Neural crest cell (in vitro differentiated cells): ENCODE measurements at places on chromosomes 1 and 21. TPM values are rescaled to one million over a fixed set of nuclear protein-coding genes. Genes with fewer than 3 reads are reported as not detected.

The TNFRSF14 gene
- 0.61 TPM in 2 replicates for total RNA-seq

The KCNJ9 gene
- total RNA-seq: 0.11 and 0.19 TPM in 2 replicates

The OR2L5 gene
- total RNA-seq: not detected in 2 replicates

DNA sequence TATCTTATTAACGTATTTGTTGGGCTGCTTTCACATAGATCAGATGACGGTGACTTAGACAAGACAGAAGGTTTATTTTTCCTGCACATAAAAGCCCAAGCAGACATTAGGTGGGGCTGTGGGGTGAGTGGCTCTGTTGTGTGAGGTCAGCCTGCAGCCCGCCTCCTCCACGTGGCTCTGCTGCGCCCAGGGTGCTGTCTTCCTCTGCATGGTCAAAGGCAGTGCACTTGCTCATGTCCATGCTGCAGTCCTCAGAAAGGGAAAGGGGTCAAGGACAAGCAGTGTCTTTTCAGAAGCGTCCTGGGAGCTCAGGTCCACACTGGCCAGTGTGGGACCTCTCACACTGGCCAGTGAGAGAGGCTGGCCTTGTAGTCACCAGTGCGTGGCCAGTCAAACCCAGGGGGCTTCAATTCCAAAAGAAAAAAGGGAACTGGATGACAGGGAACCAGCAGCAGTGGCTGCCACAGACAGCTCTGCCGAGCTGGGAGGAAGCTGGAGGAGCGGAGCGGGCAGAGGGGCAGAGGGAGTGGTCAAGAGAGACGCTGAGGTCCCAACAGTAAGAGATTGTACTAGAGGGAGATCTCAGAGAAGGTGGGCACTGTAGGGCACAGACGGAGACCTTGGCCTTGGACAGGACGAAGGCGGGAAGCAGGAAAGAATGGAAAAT, 35.9 kb upstream of the SLC45A1 start:
- DNase-seq: no peak

- no peak for DNase-seq
Measured at GRCh38 chr1:109942434-109942833, 31.8 kb downstream of the CSF1 start.

- no peak for DNase-seq
Measured at GRCh38 chr1:187715483-187715882, 886.7 kb downstream of the PLA2G4A start.

- DNase-seq: no peak
Measured at GRCh38 chr1:31674626-31675025, 29.2 kb downstream of the COL16A1 start.

DNA sequence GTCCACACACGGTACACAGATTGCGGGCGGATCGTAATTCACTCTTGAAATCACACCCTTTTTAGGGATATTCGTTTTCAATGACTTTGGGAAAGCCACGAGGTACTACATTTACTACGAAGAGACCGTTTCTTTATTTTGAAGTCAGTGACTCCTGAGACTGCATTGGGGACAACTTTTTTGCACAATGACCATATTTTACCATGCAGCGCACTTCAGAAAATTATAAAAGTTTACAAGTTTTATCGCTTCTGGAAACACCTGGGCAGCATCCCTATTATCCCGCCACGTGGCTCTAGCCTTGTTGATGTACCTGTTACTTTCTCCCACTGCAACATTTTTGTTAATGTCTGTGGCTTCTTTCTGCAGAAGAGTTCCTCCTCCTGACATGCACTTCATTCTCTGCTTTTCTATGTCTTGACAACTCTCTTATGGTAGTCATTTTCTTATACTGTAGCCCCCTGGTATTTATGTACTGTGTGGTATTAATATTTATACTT, 1.3 kb upstream of the AKT3 start:
- no peak for DNase-seq

DNA sequence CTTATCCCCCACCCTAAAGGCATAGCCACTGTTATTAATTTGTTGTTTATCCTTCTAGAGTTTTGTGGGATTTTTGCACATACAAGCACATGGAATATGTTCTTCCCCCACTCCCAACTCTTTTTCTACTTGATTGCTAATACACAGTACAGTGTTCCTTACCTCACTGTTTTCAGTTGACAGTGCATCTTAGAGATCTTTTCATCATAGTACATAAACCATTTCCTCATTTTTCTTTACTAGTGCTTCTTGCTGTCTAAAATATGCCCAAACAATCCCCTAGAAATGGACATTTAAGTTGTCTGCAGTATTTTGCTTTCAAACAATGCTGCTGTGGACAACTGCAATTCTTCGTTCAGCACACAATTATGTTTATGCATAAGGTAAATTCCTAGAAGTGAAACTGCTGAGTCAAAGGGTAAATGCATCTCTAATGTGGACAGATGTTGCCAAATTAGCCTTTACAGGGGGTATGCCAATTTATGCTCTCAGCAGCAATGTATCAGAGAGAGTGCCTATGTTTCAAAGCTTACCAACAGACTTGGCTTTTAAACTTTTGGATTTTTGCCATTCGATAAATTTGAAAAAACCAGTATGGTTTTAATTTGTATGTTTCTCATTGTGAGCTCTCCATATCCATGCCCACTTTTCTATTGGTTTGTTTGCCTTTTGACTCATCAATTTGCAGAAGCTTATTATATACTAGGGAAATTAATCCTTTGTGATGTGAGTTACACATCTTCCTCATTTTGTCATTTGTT, 132.6 kb downstream of the MRPS6 start:
- DNase-seq: no peak

- no peak for DNase-seq
Measured at GRCh38 chr1:56057466-56058405, 521.6 kb downstream of the PLPP3 start.
